IPS DF 6.9 (cell line): ENCODE measurements at places on chromosomes 1 and 21.

GRCh38 chr1:63828322-63829044 lies 54.7 kb downstream of the ROR1 start:
- DNase-seq, result no peak
- H3K4me3 ChIP-seq, result no peak overlapping the region
- H3K36me3 ChIP-seq, result no peaks in the 10 kb centered on the region
- H3K27me3 ChIP-seq, result no peaks in the 10 kb centered on the region
- H3K27ac ChIP-seq, result no peak overlapping the region
- H3K4me1 ChIP-seq, result peaks cover 5% of the 10 kb centered on the region; the same call in 1 of the 2 replicates

GRCh38 chr1:93813076-93813475 lies 65.9 kb downstream of the DNTTIP2 start:
- H3K4me1 ChIP-seq, result peaks cover 7% of the 10 kb centered on the region; the same call in 1 of the 2 replicates
- H3K36me3 ChIP-seq, result no peaks in the 10 kb centered on the region
- no peak for DNase-seq
- no peak overlapping the region for H3K27ac ChIP-seq

GRCh38 chr1:235181561-235182245 lies 20.7 kb upstream of the RBM34 start:
- no peak for DNase-seq
- H3K4me1 ChIP-seq, result no peaks in the 10 kb centered on the region
- no peak overlapping the region for H3K27ac ChIP-seq
- H3K36me3 ChIP-seq, result peaks cover 5% of the 10 kb centered on the region; the same call in 1 of the 2 replicates
- no peak overlapping the region for H3K4me3 ChIP-seq

GRCh38 chr1:11682287-11682771 lies 1.4 kb upstream of the MAD2L2 start:
- H3K27ac ChIP-seq, result peak overlapping the region; percentile 86
- H3K36me3 ChIP-seq, result peaks cover 5% of the 10 kb centered on the region
- H3K4me1 ChIP-seq, result peaks cover 9% of the 10 kb centered on the region
- H3K27me3 ChIP-seq, result no peaks in the 10 kb centered on the region
- H3K4me3 ChIP-seq, result no peak overlapping the region

DNA sequence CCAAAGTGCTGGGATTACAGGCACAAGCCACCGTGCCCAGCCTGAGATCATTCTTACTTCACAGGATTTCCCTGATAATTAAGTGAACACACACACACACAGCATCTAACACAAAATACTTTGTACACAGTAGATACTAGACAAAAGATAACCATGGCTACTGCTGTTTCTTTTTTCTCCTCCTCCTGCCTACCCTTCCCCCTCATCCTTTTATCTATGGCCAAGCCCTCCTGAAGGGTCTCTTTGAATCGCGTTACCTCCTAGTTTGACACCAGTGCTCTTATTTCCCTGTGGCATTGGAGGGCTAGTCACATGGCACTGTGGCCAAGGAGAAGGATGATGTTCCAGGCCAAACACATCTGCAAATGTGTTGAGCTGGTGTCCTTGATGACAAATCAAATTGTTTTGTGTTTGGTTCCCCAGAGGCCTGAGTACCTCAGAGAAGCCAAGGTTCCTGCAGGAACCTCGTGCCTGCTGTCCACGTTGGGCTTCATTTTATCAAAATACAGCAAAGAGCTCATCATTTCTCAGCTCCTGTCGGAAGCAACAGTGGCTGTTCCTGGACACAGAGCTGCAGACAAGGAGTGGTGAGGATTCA lies 20.6 kb downstream of the NDUFS5 start:
- H3K4me1 ChIP-seq, result no peaks in the 10 kb centered on the region
- 0 out of 2 replicates have a peak, but pooled peaks cover 2% of the 10 kb centered on the region for H3K36me3 ChIP-seq
- H3K4me3 ChIP-seq, result no peak overlapping the region
- no peaks in the 10 kb centered on the region for H3K27me3 ChIP-seq
- no peak overlapping the region for H3K27ac ChIP-seq
- DNase-seq, result no peak

- no peaks in the 10 kb centered on the region for H3K4me1 ChIP-seq
- H3K27ac ChIP-seq, result no peak overlapping the region
- no peak overlapping the region for H3K4me3 ChIP-seq
- H3K27me3 ChIP-seq, result no peaks in the 10 kb centered on the region
Measured at GRCh38 chr21:36079010-36079649, 9.3 kb downstream of the CBR1 start.

DNA sequence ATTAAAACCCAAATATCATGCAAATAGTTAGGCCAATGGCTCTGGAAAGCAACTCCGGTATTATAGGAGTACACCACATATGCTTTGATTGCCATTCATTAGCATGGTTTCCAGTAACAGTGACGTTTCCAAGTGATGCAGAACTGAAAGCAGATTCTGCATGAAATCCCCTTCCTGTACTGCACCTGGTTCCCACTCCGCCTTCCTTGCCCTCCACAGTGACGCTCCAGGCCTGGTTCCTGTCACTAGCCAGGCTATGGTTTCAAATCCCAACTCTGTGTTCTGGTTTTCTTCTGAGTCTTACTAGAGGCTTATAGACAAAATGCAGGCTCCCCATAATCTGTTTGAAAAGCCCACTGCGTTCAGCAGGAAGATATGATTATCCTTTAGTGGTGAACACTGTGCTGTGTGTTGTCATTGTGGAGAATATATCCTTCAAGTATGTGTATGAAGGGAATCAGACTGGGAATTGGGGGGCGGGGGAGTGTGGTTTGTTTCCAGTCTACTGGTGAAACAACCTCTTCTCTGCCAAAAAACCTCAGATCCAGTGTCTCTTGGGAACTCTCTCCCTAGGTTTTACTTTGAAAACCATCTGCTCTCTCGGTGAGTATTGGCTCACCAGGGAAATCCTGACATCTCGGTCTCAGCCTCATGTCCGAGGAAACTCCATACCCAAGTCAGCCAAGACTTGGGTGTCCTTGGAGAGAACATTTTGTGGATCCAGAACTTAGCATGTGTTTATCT lies 78.7 kb downstream of the TYW3 start:
- H3K27ac ChIP-seq, result no peak overlapping the region
- H3K4me1 ChIP-seq, result no peaks in the 10 kb centered on the region
- no peak overlapping the region for H3K4me3 ChIP-seq
- no peaks in the 10 kb centered on the region for H3K27me3 ChIP-seq

DNA sequence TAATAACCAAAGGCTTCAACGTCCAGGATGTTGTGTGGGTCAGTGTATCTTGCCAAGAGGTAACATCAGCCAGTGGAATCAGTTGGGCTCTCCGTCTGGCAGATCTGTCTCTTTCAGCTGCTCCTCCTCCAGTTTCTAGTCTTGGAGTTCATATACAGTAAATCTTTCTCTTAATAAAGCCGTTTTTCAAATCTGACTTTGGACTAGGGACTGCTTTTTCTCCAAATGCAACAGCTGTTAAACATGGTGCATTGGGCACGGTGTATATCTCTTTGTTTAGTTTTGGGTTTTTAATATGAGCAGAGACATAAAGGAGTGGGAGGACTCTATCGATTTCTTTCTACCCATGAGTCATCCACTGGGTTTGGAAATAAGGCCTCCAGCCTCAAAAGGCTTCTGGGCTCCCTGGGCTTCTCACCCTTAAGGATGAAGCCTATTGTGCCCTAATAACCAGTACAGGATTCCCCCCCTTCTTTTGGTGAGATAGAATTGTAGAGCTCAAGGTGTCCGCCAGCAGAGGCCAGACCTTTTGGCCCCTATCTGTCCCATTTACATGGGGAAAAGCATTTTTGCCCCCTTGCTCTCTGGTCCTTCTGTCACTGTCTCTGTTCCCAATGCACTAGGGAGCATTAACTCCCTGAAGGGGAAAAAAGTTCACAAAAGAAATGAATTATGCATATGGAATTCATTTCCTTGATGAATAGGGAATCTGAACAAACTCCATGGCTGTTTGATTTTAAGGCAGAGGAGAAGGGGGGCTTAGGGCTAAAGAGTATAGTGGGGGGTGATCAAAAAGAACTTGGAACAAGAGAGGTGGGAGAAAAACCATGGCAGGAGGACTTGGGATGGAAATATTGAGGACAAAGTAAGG lies 86.0 kb downstream of the PBX1 start:
- H3K36me3 ChIP-seq, result peaks cover 3% of the 10 kb centered on the region
- H3K27me3 ChIP-seq, result no peaks in the 10 kb centered on the region
- H3K4me1 ChIP-seq, result peaks cover 4% of the 10 kb centered on the region; the same call in 1 of the 2 replicates
- H3K4me3 ChIP-seq, result no peak overlapping the region

DNA sequence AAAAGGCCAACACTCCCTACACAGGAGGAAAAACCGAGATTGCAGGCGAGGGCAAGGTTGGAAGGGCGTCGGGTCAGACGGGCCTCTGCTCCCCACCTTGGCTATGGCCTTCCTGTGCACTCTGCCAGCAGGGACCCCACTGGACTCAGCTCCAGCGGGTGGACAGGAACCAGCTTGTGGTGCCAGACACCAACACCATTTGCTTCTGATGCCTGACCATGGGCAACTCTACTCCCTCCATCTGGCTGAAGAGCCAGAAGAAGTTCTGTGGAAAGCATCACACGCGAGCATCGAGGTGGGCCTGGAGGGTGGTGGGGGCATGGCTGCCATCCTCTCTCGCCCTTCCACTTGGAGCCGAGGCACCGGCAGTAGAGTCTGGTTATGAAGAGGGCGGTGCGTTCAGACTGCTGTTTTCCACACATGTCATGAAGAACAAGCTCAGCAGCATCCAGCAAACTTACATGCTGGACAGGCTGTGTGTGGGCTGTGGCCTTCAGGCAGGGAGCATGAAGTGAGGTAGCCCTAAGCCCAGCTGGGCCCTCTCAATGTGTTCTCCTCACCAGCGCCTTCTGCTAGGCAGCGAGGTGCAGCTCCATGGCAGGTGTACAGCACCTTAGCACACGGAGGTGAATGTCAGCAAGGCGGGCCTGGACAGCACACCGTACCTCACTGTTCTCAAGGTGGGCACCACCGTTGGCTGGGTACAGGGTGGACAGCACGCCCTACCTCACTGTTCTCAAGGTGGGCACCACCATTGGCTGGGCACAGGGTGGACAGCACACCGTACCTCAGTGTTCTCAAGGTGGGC lies 15.6 kb upstream of the ZNF669 start:
- no peak for DNase-seq
- H3K4me3 ChIP-seq, result no peak overlapping the region
- H3K27ac ChIP-seq, result no peak overlapping the region
- no peaks in the 10 kb centered on the region for H3K36me3 ChIP-seq
- H3K27me3 ChIP-seq, result no peaks in the 10 kb centered on the region
- no peaks in the 10 kb centered on the region for H3K4me1 ChIP-seq

GRCh38 chr1:188427642-188428041 lies 1598.9 kb downstream of the PLA2G4A start:
- no peak overlapping the region for H3K4me3 ChIP-seq
- no peaks in the 10 kb centered on the region for H3K36me3 ChIP-seq
- no peaks in the 10 kb centered on the region for H3K27me3 ChIP-seq
- H3K4me1 ChIP-seq, result no peaks in the 10 kb centered on the region

DNA sequence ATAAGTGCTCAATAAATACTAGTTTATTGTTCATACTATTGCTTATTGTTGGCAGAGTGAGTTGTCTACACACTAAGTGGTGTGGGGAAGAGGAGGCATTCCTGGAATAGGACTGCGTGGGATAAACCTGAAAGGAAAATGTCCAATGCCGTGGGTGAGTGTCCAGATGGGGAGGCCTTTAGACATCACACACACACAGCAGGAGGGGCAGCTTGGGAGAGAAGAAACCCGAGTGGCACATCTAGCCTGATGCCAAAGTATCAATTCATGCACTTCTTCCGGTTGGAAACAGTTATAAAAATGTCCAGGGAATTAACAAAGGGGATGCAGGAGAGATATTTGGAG lies 27.3 kb downstream of the CCN1 start:
- no peak for DNase-seq
- no peaks in the 10 kb centered on the region for H3K27me3 ChIP-seq
- no peaks in the 10 kb centered on the region for H3K36me3 ChIP-seq
- peak overlapping the region; percentile 41 for H3K27ac ChIP-seq
- H3K4me1 ChIP-seq, result peaks cover 11% of the 10 kb centered on the region; the same call in 1 of the 2 replicates

GRCh38 chr1:184658055-184658454 lies 96.6 kb downstream of the EDEM3 start:
- H3K4me1 ChIP-seq, result no peaks in the 10 kb centered on the region; the same call in 1 of the 2 replicates
- H3K27me3 ChIP-seq, result no peaks in the 10 kb centered on the region
- H3K4me3 ChIP-seq, result no peak overlapping the region
- H3K36me3 ChIP-seq, result no peaks in the 10 kb centered on the region

GRCh38 chr1:38546636-38547035 lies 312.9 kb downstream of the RRAGC start:
- no peaks in the 10 kb centered on the region for H3K4me1 ChIP-seq
- no peak for DNase-seq
- H3K27ac ChIP-seq, result no peak overlapping the region
- no peak overlapping the region for H3K4me3 ChIP-seq
- no peaks in the 10 kb centered on the region for H3K36me3 ChIP-seq

DNA sequence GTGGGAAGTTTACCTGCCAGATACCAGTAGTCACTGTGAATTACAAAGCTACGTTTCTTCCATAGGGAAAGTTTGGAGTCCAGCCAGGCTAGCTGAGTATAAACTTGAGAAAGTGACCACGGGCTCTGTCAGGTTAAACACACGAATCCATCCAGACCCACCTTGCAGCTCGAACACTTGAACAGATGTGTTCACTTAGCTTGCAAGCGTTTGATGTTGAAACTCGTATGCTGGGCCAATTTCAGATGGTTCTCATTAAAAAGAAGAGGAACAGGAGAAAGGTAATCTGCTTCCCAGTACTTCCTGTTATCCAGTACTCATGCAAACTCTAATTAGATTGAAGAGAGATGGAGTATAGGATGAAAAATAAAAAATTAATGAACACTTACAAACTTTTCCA lies 636.4 kb downstream of the SMYD3 start:
- H3K4me3 ChIP-seq, result no peak overlapping the region
- H3K36me3 ChIP-seq, result no peaks in the 10 kb centered on the region
- no peak for DNase-seq
- no peaks in the 10 kb centered on the region for H3K27me3 ChIP-seq
- no peak overlapping the region for H3K27ac ChIP-seq

- no peak overlapping the region for H3K27ac ChIP-seq
- no peak overlapping the region for H3K4me3 ChIP-seq
- no peaks in the 10 kb centered on the region for H3K4me1 ChIP-seq
- H3K36me3 ChIP-seq, result peaks cover 6% of the 10 kb centered on the region; the same call in 1 of the 2 replicates
- no peak for DNase-seq
Measured at GRCh38 chr21:39175154-39175553, 8.1 kb downstream of the PSMG1 start.

DNA sequence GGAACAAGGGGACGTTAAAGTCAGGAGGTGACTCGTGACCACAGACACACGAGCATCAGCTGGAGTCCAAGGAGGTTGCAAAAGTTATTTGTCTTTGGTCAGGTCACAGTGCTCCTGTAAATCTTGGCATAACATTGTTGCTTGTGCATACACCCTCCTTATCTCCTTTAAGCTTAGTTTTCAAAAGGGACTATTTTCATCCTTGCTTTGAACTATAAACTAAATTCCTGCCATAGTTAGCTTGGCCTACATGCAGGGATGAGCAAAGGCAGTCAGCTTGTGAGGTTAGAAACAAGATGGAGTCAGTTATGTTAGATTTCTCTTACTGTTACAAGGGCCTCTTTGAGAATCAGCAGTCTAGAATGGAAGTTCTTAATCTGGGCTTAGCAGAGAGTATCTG lies 28.0 kb upstream of the FASLG start:
- H3K36me3 ChIP-seq, result no peaks in the 10 kb centered on the region
- no peak for DNase-seq
- no peak overlapping the region for H3K27ac ChIP-seq
- no peaks in the 10 kb centered on the region for H3K27me3 ChIP-seq

- no peak for DNase-seq
- H3K27me3 ChIP-seq, result no peaks in the 10 kb centered on the region
- H3K4me3 ChIP-seq, result no peak overlapping the region
- H3K27ac ChIP-seq, result no peak overlapping the region
- no peaks in the 10 kb centered on the region for H3K4me1 ChIP-seq
Measured at GRCh38 chr21:38869196-38869595, 63.5 kb downstream of the ETS2 start.
